ENCODE measurements at places on chromosomes 3 and 15. TPM values are rescaled to one million over a fixed set of nuclear protein-coding genes. Genes with fewer than 3 reads are reported as not detected.
A peak's percentile ranks its signal among the peaks of the same experiment; 100 is the strongest.

- DNase-seq: no peak
Observed at GRCh38 chr3:11954312-11954934, 49.8 kb upstream of the SYN2 start.

Gene COL6A5
- 4.5 TPM for total RNA-seq

DNA sequence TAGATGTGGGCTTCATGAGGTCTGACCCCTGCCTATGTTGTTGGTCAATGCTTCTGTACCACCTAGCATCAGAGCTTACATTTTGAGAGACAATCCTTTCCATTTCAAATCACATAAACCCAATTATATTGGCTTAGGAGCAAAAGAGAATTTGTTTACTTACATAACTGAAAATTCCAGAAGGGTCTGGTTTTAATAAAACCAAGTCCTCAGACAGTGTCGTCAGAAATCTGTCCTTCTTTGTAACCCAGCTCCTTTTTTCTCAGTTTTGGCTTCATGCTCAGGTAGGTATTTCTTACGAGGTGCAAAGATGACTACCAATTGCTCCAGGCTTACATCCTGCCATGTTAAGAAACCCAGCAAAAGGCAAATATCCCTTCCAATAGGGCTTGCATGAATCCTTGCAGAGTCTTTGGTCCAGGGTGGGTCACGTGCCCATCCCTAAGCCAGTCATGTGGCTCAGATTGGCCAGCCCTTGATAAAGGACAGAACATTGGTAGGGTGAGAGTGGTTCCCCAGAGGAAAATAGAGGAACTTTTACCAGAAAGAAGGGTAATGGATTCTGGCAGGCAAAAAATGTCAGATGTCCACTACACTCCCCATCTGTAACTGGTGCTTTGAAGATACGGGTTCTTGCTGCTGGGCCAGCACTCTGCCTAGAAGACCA, 50.2 kb upstream of the VILL start:
- no peak for DNase-seq

Gene THAP10
- 2.4 TPM for total RNA-seq

Gene AQP9
- total RNA-seq: 60.3 TPM

GRCh38 chr3:64311424-64312061, 86.3 kb upstream of the PRICKLE2 start:
- DNase-seq: no peak

GRCh38 chr15:74869372-74869725, 3.8 kb downstream of the SCAMP2 start:
- DNase-seq: no peak

- no peak for DNase-seq
Observed at GRCh38 chr3:194714137-194714455, 28.4 kb downstream of the FAM43A start.

DNA sequence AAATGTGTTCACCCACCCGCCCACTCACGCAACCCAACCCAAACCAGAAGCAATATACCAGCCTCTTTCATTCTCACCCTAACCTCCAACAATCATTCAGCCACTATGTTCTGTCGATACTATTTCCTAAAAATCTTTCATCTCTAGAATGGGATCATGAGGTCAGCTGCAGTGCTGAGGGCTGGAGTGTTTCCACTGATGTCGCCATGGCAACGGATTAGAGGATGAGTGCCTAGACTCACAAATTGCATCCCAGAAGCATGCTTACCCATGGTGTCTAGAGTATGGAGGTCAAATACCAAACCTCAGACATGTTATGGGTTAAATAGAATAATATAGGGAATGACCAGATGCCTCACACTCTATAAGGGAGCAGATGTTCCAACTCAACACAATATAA, 138.5 kb downstream of the GABRB3 start:
- DNase-seq: no peak

- no peak for DNase-seq
Observed at GRCh38 chr3:44277925-44278324, 36.2 kb downstream of the TOPAZ1 start.

DNA sequence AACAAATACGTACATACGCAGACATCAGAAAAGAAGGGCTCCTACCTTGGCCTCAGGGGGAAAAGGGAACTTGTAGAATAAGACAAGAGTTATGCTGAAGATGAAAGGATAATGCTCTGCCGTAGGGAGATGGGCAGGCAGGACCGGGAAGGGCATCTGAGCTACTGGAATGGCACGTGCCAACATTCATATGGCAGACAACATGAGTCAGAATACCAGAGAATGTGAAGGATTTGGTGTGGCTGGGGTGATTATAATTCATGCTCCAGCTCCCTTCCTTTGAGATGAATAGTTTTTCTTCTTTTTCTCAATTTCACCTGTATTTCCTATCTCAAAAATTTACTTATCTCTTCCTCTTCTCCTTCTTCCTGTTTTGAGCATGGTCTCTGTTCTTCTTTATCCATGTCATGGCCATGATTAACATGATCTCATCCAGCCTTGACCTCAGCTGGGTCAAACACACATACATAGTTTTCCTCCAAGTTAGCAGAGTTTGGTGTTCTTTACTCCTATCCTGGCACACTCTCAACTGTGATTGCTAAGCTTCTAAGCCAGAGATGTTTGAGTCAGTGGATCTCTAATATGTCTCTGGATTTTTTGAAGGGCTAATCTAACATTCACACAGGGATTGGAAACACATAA, 507.0 kb downstream of the FOXP1 start:
- no peak for DNase-seq

Gene AADACL2
- 0.21 TPM for total RNA-seq

DNA sequence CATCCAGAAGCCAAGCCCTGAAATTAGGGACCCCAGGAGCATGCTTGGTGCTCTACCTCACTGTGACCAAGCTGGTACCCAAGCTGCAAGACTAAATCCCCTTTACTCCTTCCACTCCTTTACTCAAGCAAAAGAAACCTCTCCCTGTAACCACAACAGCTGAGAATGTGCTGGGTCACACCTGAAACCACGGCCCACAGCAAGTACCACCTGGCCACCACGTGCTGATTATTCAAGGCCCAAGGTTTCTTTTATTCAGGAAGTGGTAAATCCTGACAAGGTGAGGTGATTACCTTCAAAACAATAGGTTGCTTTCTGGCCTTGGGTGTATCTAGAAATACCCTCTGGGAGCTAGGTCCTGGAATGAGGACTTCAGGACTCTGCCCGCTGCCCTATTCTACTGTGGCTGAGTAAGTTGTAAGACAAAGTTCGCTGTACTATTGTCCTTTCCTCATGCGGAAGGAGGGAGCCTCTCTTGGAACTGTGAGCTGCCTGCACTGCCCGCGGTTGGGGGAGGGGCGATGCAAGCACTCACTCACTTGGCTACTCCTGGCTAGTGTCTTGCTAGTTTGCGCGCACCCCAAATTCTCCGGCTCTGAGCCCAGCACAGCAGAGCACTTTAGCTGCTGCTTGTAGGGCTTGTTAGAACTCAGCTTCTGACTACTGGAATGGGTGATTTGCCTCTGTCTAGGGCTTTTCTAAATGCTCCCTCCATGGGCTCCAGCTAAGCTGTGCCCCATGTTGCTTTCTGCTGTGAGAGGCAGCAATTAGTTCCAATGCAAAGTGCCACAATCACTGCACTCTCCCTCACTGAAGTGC, 487.1 kb upstream of the CNTN3 start:
- DNase-seq: no peak

Gene FANCD2OS
- not detected for total RNA-seq

Gene SLC22A14
- not detected for total RNA-seq

GRCh38 chr3:16873872-16874271, 10.9 kb upstream of the PLCL2 start:
- DNase-seq: no peak

GRCh38 chr3:172332256-172333041, 115.8 kb downstream of the GHSR start:
- DNase-seq: peak; percentile 52

DNA sequence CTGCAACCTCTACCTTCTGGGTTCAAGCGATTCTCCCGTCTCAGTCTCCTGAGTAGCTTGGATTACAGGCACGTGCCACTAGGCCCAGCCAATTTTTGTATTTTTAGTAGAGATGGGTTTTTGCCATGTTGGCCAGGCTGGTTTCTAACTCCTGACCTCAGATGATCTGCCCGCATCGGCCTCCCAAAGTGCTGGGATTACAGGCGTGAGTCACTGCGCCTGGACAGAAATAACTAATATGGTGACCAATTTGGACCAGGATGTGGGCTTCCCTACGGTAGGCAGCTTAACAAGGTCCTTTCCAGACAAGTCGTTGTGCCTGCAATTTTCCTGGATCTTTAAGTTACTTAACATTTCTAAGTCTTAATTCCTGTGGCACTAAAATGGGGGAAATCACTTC, 14.8 kb downstream of the WDR53 start:
- DNase-seq: no peak

Gene HHATL
- total RNA-seq: 1.0 TPM

GRCh38 chr3:2300938-2301337, 202.3 kb downstream of the CNTN4 start:
- DNase-seq: no peak

Gene ROBO1
- total RNA-seq: 14.8 TPM

Gene SERINC4
- total RNA-seq: not detected

Gene ADCY5
- total RNA-seq: 5.6 TPM

Gene ZWILCH
- 4.1 TPM for total RNA-seq

DNA sequence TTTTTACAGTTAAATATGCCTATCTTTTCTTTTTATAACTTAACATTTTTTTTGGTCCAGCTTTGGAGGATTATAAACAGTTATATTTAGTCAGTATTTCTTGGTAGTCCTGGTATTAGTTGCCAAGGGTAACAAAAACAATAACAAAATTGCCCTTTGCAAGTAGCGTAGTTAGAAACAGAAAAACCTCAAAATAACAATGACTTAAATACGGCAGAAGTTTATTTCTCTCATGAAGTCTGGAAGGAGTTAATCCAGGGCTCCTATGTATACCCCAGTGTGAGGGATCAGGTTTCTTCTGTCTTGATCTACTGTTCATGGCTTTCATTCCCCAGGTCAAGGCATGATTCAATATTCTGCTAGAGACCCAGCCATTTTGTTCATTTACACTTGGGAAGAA, 14.1 kb upstream of the MYH15 start:
- no peak for DNase-seq

Gene CCNB2
- total RNA-seq: 2.0 TPM

Gene ATP2B2
- total RNA-seq: 0.09 TPM

GRCh38 chr15:73375755-73376305, 7.1 kb upstream of the HCN4 start:
- no peak for DNase-seq

Gene TUSC2
- total RNA-seq: 29.4 TPM

DNA sequence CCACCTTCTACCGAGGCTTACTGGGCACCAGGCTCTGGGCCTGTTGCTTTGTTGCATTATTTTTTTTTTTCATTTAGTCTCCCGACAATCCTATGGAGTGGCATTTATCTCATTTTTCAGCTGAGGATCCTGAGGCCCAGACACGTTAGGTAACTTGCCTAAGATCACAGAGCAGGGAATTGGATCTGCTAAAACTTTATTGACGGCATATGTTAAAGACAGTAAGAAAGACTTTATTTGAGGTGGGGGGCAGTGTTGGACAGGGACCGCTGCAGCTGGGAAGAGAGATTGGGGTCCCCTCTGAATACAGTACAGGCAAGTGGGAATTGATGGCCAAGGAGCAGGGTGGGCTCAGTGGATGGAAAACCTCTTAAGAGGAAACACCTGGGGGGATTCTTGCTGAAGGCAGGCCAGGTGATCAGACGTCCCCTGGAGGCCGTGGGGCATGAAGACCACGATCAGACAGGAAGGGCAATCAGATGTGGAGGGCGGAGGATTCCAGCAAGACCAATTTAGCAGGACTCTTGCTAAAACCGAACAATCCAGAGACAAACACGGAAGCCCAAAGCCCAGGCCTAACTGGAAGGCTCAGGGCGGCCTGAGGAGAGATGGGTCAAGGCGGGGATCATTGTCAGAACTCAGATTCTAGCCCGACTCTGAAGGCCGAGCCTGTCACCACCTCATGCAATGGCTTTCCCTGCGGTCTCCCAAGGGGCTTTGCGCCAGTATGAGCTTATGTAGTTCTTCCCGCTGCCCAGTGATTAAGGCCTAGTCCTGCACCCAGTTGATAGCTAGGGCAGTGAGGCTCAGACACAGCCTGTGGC, 53.7 kb downstream of the RGMA start:
- DNase-seq: no peak

Gene CELSR3
- total RNA-seq: 1.0 TPM

Gene PROK2
- 7.4 TPM for total RNA-seq

DNA sequence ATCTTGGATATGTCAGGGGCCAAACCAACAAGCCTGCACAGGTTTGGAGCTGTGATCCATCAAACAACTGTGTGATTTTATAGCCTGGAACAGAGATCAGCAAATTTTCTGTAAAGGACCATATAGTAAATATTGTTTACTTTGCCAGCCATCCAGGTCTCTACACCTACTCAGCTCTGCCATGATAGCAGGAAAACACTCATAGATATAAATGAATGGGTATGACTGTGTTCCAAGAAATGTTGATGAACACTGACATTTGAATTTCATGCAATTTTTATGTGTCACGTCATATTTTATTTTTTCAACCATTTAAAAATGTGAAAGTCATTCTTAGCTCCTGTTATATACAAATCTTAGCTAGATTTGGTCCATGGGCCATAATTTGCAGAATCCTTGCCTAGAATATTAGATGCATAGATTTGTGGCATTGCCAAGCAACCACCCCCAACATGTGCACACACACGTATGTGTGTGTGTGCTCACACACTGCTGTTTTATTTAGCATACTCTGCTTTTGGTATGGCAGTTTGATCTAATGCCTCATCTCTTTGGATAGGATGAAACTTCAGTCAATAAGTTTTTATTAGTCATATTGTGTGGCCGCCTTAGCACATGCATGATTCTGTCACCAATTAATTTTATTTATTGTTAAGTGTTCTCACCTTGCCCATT, 6.4 kb downstream of the ATXN7 start:
- DNase-seq: no peak

Gene GOLGA6D
- not detected for total RNA-seq

Gene UACA
- total RNA-seq: 35.7 TPM

DNA sequence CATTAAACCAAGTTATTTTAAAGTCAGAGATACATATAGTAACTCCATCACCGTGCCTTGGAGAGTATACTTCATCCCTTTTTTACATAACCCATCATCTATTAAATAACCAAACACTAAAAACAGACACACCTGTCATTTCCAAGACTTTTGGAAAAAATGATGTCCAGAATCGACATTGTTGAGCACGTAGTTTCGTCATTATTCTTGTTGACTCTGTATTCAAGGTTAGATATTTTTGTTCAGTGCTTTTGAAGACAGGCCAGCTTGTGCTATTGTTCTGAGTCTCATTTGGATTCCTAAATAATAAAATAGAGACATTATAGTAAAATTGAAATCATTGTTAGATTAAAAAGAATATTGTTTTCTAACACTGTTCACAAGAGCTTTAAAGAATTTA, 51.2 kb downstream of the BCHE start:
- no peak for DNase-seq

Gene POC1A
- total RNA-seq: 2.7 TPM

GRCh38 chr15:91915576-91915975, 62.1 kb downstream of the SLCO3A1 start:
- DNase-seq: no peak

GRCh38 chr3:196661400-196661799, 21.9 kb downstream of the NRROS start:
- DNase-seq: no peak

Gene TM4SF4
- not detected for total RNA-seq

- no peak for DNase-seq
Observed at GRCh38 chr3:118337649-118338048, 697.0 kb downstream of the IGSF11 start.

GRCh38 chr15:99502661-99503060, 63.1 kb upstream of the MEF2A start:
- no peak for DNase-seq

Gene CCDC54
- total RNA-seq: not detected

Gene LRTM1
- total RNA-seq: not detected

All from lower lobe of right lung (tissue), 2 donors.